ENCODE measurements at places on chromosomes 2 and 18.

GRCh38 chr2:67337903-67338302 lies 59.2 kb upstream of the ETAA1 start:
- no peak for DNase-seq

DNA sequence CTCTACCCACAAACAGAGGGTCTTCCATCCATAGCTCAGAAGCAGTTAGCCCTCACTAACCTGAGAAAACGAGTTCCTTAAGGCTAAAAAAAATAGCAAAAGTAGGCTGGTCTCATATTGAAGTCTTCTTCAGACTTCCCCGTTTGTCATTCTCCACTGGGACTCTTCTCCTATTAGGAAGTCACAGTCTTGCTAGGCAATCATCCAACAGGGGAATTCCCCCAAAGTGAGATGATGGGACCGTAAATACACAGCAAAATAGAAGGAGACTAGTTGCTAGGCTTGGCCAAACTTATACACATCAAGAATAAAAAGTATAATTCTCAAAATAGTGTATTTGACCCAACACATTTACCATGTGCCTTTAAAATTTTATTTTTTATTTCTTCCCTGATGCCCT lies 34.3 kb downstream of the COL6A3 start:
- DNase-seq: no peak

DNA sequence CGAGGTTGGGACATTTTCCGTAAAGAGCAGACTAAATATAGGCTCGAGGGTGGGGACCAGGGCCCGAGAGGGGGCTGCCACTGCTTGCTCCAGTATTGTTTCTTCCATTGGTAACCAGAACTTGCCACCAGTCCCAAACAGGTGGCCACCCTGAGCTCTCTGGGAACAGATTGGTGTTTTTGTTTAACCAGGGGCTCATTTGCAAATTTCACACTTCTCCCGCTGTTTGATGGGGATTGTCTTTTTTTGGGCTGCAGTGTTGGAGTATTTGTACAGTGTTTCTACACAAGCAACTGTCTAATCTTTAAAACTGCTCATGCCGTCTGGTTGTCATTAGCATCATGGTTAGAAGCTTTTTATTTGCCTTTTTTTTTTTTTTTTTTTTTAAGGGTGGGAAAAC lies 8.5 kb downstream of the AGAP1 start:
- no peak for DNase-seq

- DNase-seq: no peak
Measured at GRCh38 chr2:182952741-182953450, 85.4 kb downstream of the NCKAP1 start.

DNA sequence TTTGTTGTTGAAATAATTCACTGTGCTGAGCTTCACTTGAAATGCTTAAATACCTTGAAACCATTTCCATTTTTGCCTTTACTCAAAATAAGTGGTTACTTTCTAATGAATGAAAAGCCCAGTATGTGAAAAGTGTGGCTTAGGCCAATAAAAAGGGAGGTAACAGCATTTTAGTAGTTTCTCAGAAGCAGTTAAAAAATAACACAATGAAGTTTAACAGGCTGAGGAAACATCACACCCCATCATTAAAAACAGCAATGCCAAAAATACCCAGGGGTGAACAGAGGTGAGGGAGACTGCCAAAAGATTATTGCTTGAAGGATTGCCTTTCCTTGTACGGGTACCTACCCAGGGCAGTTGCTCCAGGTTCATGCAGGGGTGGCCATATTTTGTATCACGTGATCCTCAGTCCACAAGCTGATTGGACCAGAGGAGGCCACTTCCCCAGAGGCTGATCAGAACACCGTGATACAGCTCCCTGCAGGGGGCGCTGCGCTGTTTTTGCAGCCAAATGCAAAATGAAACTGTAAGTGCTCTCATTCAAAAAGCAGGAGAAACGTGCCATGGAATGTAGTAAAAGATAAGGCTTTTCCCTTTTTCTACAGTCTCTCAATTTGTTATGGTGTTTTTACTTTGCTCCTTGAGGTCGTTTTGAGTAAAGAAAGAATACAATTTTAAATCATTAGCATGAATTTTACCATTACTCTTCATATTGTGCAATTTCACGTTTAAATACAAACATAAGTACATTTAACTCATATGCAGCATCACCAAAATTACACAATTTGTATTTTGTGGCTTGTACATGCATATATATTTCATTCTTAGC lies 70.2 kb upstream of the SH3BP4 start:
- DNase-seq: peak; percentile 22
